Adipocyte (in vitro differentiated cells): ENCODE measurements at places on chromosomes 7 and 10.

DNA sequence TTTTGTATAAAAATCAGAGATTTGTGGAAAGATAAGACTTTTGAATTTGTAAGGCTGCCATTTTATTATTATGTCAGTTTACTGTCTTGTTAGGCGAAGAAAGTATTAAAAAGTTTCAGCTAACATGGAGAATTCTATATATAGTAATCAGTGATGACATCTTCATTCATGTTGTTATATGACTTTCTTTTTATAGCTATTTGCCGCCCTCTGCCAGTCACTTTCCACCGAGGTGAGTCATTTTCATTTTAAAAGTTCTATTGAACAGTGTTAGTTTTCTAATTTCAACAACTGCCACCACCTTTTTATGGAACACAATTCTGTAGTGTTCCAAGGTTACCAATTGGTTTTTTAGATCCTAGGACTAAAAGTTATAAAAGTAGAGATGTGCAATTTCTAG is 11.8 kb downstream of the CUTC start:
- DNase-seq, result no peak

- DNase-seq, result peak; percentile 9
Observed at GRCh38 chr7:127383123-127383835, 9.2 kb downstream of the ZNF800 start.

GRCh38 chr7:102927312-102927933 is 14.6 kb downstream of the LRRC17 start:
- no peak for DNase-seq

GRCh38 chr10:24467136-24467535 is 256.6 kb downstream of the ARHGAP21 start:
- DNase-seq, result no peak

- no peak for DNase-seq
Observed at GRCh38 chr7:45927721-45928120, 6.6 kb upstream of the IGFBP3 start.

GRCh38 chr7:41037691-41038090 is 665.2 kb downstream of the INHBA start:
- DNase-seq, result no peak

GRCh38 chr10:127351542-127351941 is 155.2 kb upstream of the INSYN2A start:
- no peak for DNase-seq

GRCh38 chr10:52318822-52319464 is 4.9 kb downstream of the DKK1 start:
- peak; percentile 90 for DNase-seq

- DNase-seq, result peak; percentile 95
Observed at GRCh38 chr10:92757066-92757710, 67.4 kb downstream of the HHEX start.

- no peak for DNase-seq
Observed at GRCh38 chr7:32947420-32947983, 9.7 kb upstream of the FKBP9 start.

GRCh38 chr10:13349463-13350274 is 1.6 kb upstream of the SEPHS1 start:
- peak; percentile 64 for DNase-seq

GRCh38 chr7:31640381-31640780 is 46.6 kb upstream of the PPP1R17 start:
- DNase-seq, result no peak

- no peak for DNase-seq
Observed at GRCh38 chr10:106500041-106500924, 664.2 kb downstream of the SORCS1 start.

DNA sequence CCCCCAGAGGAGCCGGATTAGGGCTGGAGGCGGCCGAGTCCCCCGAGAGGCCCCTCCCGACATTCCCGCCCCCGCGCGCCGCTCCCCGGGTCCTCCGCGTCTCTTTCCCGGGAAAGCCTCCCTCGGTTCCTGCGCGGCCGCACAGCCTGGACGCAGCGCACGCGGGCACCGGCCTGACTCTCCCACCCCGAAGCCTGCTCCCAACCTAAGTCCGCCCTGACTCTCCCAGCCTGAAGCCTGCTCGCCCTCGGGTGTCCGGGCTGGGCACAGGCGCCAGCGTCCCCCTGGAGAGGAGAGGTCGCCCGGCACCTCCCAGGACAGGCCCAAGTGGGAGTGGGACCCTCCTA is 441 bp upstream of the VENTX start:
- peak; percentile 22 for DNase-seq

GRCh38 chr10:110212119-110213006 is 5.0 kb downstream of the MXI1 start:
- peak; percentile 17 for DNase-seq

DNA sequence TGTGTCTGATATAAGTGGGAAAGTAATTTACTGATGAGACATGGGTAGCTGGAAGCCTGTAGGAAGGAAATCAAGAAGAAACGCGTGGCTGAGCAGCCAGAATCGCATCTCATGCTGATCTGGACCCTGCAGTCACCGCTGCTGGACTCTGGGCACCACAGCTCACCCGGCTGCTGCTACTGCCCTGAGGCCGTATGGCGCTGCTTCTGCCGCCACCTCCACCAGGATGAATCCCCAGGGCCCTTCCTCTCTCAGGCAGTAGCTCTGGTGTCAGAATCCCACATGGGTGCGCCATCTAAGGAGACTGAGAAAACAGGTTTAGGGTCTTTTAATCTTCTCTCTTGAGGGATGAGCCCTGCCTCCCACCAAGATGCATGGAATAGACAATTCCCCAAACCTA is 70.3 kb upstream of the AGK start:
- DNase-seq, result no peak

DNA sequence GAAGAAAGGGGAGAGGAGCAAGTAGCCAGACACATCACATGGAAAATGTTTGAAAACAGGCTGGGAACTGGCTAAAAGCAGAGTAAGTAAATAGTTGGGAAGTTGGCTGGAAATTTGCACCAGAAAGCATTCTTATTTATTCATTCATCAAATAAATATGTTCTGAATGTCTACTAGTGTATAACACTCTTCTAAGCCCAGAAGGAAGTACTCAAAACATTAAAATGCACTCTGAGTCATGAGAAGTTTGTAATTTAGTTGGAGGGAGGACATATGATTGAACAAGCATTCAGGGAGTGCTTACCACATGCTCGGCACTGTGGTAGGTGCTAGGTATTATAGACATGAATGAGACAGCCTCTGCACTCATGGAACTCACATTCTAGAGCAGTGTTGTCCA is 37.0 kb upstream of the CNNM1 start:
- peak; percentile 87 for DNase-seq

DNA sequence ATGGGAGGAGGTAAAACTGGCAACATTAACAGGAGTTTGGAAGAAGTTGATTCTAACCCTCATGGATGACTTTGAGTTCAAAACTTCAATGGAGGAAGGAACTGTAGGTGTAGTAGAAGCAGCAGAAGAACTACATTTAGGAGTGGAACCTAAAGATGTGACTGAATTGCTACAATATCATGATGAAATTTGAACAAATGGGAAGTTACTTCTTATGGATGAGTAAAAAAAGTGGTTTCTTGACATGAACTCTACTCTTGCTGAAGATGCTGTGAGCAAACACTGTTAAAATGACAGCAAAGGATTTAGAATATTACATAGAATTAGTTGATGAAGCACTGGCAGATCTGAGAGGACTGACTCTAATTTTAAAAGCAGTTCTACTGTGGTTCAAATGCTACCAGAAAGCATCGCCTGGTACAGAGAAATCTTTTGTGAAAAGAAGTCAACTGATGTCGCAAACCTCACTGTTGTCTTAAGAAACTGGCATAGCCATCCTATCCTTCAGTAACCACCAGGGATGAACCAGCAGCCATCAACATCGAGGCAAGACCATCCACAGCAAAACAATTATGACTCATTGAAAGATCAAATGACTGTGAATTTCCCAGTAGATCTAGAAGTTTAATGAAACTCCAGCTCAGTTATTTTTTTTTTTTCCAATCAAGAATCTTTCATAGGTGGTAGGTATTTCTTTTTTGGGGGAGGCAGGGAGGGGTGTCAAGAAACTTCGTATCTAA is 20.8 kb downstream of the BRAF start:
- DNase-seq, result no peak

- no peak for DNase-seq
Observed at GRCh38 chr7:114790521-114790920, 131.4 kb upstream of the MDFIC start.

- no peak for DNase-seq
Observed at GRCh38 chr7:53426145-53426750, 390.8 kb downstream of the POM121L12 start.

GRCh38 chr10:131129544-131129943 is 182.0 kb downstream of the TCERG1L start:
- no peak for DNase-seq

GRCh38 chr7:8985255-8985654 is 551.8 kb downstream of the NXPH1 start:
- no peak for DNase-seq

GRCh38 chr7:107622429-107622828 is 38.2 kb upstream of the SLC26A4 start:
- peak; percentile 43 for DNase-seq

- DNase-seq, result peak; percentile 78
Observed at GRCh38 chr7:84783141-84783778, 403.6 kb downstream of the SEMA3D start.

GRCh38 chr10:21626457-21627161 is 92.6 kb downstream of the MLLT10 start:
- DNase-seq, result peak; percentile 11

- DNase-seq, result peak; percentile 35
Observed at GRCh38 chr7:42590771-42591310, 321.0 kb downstream of the C7orf25 start.

DNA sequence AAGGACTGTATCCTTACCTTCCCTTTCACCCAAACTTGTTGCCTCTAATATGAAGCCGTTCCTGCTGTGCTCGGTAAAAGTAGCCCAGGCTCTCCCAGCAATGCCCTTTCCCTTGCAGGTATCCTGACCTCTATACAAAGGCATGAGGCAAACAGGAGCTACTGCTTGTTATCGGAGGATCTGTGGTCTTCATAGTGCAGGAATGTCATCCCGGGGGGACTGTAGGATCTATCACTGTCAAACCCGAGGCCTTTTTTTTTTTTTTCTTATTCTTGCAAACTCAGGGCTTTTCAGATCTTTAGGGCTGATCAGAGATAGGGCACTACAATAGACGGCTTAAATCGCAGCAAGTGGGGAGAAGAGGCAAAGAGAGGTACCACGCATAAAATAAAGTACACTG is 1206.6 kb downstream of the TYW1 start:
- no peak for DNase-seq

- DNase-seq, result no peak
Observed at GRCh38 chr10:60387531-60387930, 2.1 kb downstream of the ANK3 start.

- DNase-seq, result no peak
Observed at GRCh38 chr7:91043186-91043585, 221.0 kb upstream of the FZD1 start.

- DNase-seq, result no peak
Observed at GRCh38 chr10:43708262-43708661, 59.6 kb upstream of the ZNF32 start.

GRCh38 chr10:44395396-44395795 is 10.5 kb upstream of the CXCL12 start:
- DNase-seq, result no peak
